Thoracic aorta endothelial cell (primary cell): ENCODE measurements at places on chromosomes 4 and X. TPM values are rescaled to one million over a fixed set of nuclear protein-coding genes. Genes with fewer than 3 reads are reported as not detected.

The OPHN1 gene
- total RNA-seq = 7.4 and 7.6 TPM in 2 replicates

The MTNR1A gene
- not detected in 2 replicates for total RNA-seq

The HPF1 gene
- total RNA-seq = 43.6 and 55.9 TPM in 2 replicates

The SMARCA1 gene
- 18.4 and 46.8 TPM in 2 replicates for total RNA-seq

The PABPC1L2A gene
- not detected in 2 replicates for total RNA-seq

The FAM149A gene
- 0.36 and 0.80 TPM in 2 replicates for total RNA-seq

The BMP3 gene
- total RNA-seq = not detected in 2 replicates

The WWC2 gene
- total RNA-seq = 49.7 and 50.0 TPM in 2 replicates

The MECP2 gene
- total RNA-seq = 32.8 and 34.7 TPM in 2 replicates

The RTL9 gene
- not detected in 2 replicates for total RNA-seq

The SPON2 gene
- 0.40 and 0.57 TPM in 2 replicates for total RNA-seq

The MID1IP1 gene
- 17.4 and 28.7 TPM in 2 replicates for total RNA-seq

The CACNA1F gene
- not detected in 2 replicates for total RNA-seq

The HS3ST1 gene
- 2.9 and 4.9 TPM in 2 replicates for total RNA-seq

The RIPPLY1 gene
- not detected in 2 replicates for total RNA-seq

The PIGA gene
- 16.4 and 19.2 TPM in 2 replicates for total RNA-seq

The SLIT2 gene
- total RNA-seq = 34.7 and 54.1 TPM in 2 replicates

The CMC4 gene
- total RNA-seq = 10.6 and 10.8 TPM in 2 replicates

The ZNF711 gene
- total RNA-seq = 4.0 and 6.8 TPM in 2 replicates

The CDX4 gene
- total RNA-seq = not detected in 2 replicates

The GLOD5 gene
- not detected in 2 replicates for total RNA-seq

The TIGD4 gene
- 0.27 and 0.29 TPM in 2 replicates for total RNA-seq

The VCX gene
- not detected in 2 replicates for total RNA-seq

The ITIH6 gene
- not detected in 2 replicates for total RNA-seq

The ARHGAP24 gene
- total RNA-seq = 192 and 230 TPM in 2 replicates

The LRAT gene
- total RNA-seq = not detected in 2 replicates

The CTAG1B gene
- total RNA-seq = not detected in 2 replicates

The TMPRSS11D gene
- total RNA-seq = not detected in 2 replicates

The LONRF3 gene
- 16.7 and 18.8 TPM in 2 replicates for total RNA-seq

The FABP2 gene
- total RNA-seq = not detected in 2 replicates

The MAB21L2 gene
- total RNA-seq = 2.8 TPM in 1 of 2 replicates, not detected in the other

The HDX gene
- total RNA-seq = 12.1 and 13.4 TPM in 2 replicates

The ZDHHC15 gene
- total RNA-seq = 0.14 and 0.40 TPM in 2 replicates

The SLC7A11 gene
- 228 and 242 TPM in 2 replicates for total RNA-seq
